ENCODE measurements at places on chromosomes 16 and 17.
A peak's percentile ranks its signal among the peaks of the same experiment; 100 is the strongest.

- DNase-seq = peak; percentile 91
Observed at GRCh38 chr16:57299719-57300386, 15.4 kb upstream of the PLLP start.

GRCh38 chr17:21313320-21313719 lies 28.8 kb downstream of the MAP2K3 start:
- DNase-seq = no peak

DNA sequence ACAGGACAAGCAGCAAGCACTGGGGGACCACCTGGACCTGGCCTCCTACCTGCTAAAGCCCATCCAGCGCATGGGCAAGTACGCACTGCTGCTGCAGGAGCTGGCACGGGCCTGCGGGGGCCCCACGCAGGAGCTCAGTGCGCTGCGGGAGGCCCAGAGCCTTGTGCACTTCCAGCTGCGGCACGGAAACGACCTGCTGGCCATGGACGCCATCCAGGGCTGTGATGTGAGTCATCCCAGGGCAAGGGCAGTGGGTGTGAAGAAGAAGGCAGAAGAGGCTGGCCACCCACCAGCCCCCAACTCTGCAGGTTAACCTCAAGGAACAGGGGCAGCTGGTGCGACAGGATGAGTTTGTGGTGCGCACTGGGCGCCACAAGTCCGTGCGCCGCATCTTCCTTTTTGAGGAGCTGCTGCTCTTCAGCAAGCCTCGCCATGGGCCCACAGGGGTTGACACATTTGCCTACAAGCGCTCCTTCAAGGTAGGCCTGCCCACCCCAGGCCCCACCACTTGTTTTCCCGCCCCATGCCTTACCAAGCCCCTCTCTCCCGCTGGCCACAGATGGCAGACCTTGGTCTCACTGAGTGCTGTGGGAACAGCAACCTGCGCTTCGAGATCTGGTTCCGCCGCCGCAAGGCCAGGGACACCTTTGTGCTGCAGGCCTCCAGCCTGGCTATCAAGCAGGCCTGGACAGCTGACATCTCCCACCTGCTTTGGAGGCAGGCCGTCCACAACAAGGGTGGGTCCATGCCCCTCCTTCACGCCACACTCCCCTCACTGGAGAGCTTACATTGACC lies 7.3 kb downstream of the PLEKHG4 start:
- DNase-seq = no peak

DNA sequence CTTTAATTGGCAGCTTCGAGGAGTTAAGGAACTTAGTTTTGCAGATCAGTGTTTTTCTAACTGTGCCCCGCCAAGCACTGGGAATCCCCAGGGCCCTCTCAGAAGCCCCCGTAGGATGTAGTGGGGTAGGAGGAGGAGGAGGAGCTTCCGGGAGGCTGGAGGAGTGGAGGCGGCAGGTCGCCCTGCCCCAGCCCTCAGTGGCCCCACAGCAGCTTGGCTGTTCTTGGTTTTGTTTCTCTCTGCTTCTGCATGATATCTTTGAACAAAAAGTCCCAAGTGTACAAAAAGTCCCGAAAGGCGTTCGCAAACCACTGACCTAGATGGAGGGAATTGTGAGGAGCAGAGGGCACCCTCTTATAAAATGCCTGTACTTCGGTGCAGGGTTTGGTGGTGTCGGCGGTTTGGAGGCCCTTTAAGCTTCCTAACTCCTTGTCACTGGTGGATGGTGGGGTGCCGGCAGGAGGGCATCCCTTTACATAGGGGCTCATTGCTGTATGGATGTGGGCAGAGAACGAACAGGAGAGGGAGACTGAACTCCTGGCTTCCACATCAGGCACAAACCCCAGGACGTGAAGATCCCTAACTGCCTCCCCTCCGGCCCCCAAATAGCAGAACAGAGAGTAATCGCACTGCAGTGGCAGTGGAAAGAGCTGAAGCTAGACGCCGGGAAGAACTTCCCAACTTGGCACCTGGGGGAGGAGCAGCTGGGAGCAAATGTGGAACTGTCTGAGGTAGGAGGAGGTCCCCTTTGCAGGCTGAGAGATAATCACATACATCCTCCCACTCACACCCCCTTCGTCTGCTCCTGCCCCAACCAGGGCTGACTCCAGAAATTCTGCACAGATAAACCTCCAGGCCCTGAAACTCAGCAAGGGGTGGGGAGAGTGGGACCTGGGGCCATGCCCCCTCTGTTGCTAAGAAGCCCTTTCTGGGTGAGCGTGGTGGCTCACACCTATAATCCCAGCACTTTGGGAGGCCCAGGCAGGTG lies 20.1 kb downstream of the EPOP start:
- DNase-seq = peak; percentile 64

GRCh38 chr16:88282564-88283395 lies 100.0 kb upstream of the ZNF469 start:
- DNase-seq = no peak

DNA sequence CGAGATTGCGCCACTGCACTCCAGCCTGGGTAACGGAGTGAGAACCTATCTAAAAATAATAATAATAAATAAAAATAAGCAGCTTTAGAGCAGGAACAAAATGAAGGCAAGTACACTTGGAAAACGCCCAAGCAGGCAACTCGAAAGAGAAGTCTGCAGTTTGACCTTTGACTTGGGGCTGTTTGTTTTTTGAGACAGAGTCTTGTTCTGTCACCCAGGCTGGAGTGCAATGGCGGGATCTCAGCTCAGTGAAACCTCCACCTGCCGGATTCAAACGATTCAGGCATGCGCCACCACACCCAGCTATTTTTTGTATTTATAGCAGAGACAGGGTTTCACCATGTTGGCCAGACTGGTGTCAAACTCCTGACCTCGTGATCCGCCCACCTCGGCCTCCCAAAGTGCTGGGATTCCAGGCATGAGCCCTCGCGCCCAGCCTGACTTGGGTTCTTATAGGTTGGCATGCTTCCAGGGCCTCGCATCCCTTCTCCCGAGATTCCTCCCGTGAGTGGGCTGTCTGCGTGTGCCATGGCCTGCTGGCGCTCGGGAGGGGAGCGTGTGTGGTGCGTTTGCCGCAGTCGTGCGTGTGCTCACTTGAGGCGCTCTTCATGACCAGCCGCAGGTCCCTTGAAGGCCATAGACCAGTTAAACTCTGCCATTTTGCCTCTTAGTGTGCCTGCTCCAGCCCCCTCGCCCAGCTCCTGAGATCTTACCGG lies 18.4 kb upstream of the UBE2I start:
- no peak for DNase-seq

GRCh38 chr17:62109378-62109902 lies 44.4 kb upstream of the MED13 start:
- DNase-seq = peak; percentile 77

GRCh38 chr16:23842137-23842600 lies 6.4 kb downstream of the PRKCB start:
- DNase-seq = peak; percentile 96

- no peak for DNase-seq
Observed at GRCh38 chr16:259814-260253, 15.9 kb downstream of the RGS11 start.

GRCh38 chr16:73396556-73396955 lies 348.6 kb upstream of the ZFHX3 start:
- DNase-seq = no peak

GRCh38 chr16:72850853-72851252 lies 197.1 kb downstream of the ZFHX3 start:
- DNase-seq = no peak

DNA sequence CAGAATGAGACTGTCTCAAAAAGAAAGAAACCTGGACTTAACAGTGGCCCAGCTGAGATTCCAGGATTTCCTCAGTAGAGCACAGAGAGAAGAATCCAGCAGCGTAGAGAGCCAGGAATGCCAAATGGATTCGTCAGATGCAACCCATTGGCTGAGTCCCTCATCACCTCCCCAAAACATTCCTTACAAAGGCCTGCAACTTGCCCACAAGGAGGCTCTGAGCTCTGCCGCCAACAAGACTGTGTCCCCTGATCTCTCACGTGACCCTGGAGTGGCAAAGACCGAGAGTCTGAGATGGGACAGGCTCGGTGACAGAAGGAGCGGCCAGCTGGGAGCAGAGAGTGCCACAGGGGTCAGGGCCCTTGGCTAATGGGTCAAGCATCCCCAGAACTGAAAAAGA lies 6.9 kb upstream of the CHMP6 start:
- no peak for DNase-seq

DNA sequence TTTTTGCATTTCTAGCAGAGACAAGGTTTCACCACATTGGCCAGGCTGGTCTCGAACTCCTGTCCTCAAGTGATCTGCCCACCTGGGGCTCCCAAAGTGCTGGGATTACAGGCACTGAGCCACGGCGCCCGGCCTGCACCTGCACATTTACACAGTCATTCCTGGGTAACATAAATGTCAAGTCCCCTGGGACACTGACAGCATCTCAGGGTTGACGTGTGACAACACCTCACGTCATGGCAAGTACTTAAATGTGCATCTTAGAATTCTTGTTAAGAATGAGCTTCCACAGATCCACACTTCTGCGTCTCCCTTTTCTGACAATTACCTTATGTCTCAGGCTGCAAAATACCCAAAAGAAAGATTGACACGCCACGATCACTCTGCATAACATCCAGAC lies 80.5 kb downstream of the ABR start:
- DNase-seq = no peak

DNA sequence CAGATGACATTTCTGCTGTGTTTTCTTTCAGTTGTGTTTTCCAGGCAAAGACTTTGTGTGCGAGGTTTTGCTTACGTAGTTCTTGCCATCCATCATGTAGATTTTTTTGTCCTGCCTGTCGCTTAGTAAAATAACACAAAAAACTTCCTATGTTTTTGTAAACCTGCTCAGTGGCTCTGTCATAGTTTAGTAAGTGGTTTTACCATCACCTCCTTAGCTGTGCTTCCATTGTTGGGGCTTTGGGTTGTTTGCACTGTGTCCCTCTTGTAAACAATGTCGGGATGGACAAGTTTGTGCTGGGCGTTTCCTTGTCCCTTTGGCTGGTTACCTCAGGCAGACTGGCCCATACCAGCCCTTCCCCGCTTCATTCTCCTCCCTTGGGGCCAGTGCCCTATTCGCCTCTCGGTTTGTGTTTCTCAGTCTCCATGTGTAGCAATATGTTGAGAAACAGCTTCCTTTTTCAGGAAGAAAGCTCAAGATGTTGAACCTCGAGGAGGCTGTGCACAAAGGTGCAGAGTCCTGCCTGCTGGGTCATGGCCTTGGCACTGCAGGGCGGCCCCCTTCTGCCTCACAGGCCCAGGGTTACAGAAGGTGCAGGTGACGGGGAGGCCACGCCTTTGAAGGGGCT lies 74.6 kb downstream of the KSR1 start:
- no peak for DNase-seq

GRCh38 chr17:68378268-68379176 lies 78.8 kb downstream of the WIPI1 start:
- DNase-seq = no peak

GRCh38 chr17:38702916-38703741 lies 1.9 kb upstream of the MLLT6 start:
- DNase-seq = no peak

GRCh38 chr16:1273816-1274215 lies 17.9 kb downstream of the TPSD1 start:
- DNase-seq = no peak

DNA sequence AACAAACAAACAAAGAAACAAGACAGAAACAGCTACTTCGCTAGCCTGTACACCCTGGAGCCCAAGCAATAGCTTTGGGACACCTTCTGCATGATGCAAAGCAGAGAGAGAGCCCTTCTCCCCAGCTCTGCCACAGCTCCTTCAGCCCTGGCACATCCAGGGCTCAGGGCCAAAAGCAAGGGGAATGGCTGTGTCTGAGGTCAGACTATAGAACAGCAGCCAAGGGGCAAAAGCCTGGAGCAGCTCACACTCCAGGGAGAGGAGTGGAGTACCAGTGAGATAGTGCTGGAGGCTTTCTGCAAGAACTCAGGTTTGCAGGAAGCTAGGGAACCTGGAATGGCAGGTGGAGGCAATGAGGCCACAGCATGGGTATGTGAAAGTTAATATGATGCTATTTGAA lies 11.6 kb upstream of the SEPHS2 start:
- no peak for DNase-seq

DNA sequence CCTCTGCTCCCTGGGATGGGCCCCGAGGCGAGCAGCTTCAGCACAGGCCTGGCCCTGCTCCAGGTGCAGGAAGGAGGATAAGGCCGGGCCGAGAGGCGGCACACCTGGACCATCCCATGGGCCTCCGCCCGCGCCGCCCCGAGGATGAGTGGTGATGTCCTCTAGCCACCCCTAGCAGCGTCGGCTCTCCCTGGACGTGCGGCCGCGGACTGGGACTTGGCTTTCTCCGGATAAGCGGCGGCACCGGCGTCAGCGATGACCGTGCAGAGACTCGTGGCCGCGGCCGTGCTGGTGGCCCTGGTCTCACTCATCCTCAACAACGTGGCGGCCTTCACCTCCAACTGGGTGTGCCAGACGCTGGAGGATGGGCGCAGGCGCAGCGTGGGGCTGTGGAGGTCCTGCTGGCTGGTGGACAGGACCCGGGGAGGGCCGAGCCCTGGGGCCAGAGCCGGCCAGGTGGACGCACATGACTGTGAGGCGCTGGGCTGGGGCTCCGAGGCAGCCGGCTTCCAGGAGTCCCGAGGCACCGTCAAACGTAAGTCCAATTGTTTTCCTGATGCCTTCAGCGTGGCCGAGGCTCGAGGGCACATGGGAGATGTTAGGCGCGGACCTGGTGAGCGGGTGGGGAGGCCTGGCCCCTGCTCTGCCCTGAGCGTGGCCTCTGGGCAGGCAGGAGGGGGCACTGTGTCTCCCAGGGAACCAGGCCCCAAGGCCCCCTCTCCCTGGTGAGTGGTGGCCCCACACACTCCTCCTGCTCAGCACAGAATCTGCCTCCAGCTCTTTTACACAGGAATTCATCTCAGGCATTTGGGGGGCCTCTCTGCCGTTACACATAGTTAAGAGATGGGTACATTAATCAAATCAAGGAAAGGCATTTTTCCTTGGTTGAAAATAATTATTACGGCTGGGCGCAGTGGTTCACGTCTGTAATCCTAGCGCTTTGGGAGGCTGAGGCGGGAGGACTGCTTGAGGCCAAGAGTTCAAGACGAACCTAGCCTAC lies 855 bp downstream of the TMEM204 start:
- DNase-seq = no peak

DNA sequence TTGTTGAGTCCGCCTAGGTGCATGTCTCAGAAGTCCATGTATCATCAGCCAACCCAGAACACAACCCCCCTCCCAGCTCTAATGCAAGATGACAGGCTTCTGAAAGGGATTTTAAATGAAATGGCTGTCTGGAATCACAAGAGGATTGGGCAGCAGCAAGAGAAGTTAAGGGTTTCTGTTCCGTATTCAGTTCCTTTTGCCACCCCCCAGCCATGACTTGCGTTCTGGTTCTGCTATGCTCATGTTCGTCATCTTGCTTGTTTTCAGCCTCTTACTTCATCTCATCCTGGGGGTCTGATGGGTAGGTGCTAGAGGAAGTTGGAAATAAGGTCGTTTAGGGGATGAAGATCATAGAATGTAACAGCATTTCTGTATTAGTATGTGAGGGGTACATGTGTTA lies 12.0 kb downstream of the MINK1 start:
- no peak for DNase-seq

GRCh38 chr16:11613381-11614303 lies 26.9 kb upstream of the LITAF start:
- no peak for DNase-seq

DNA sequence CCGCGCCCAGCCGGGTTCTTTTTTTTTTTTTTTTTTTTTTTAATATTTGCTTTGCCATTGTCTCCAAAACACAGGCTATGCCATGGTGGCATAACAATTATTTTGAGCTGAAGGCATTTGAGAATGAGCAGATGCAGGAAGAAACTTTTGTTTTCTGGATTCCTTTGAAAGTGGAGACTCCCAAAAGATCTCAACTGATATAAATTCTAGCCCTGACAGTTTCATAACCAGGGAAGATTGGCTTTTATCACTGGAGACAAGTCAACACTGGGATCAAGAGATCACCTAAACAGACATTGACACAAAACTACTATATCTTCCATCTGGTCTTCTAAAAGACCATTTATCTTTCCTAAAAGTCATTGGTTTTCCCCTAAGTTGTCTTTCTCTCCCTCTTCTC lies 10.1 kb upstream of the PRKCA start:
- no peak for DNase-seq
